ENCODE measurements at places on chromosomes 5 and 9.

GRCh38 chr5:14161825-14162556, 18.8 kb downstream of the TRIO start:
- no peak for DNase-seq

DNA sequence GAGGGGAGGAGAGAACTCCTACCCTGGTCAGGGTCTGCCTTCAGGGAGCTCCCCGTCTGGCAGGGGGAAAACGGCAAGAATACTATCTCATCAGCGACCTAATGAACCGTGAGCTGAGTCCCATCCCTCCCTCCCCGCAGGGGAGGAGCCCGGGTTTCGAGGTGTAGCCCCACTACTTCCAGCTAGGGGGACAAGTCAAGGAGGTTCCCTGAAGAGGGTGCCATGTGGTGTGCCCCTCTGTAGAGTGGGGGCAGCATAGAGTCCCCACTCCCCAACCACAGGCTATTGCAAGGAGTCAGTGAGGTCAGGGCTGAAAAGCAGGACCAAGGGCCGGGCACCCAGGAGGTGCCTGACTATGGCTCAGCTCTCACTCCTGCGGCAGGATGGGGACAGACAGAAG, 50.9 kb upstream of the RXRA start:
- no peak for DNase-seq

DNA sequence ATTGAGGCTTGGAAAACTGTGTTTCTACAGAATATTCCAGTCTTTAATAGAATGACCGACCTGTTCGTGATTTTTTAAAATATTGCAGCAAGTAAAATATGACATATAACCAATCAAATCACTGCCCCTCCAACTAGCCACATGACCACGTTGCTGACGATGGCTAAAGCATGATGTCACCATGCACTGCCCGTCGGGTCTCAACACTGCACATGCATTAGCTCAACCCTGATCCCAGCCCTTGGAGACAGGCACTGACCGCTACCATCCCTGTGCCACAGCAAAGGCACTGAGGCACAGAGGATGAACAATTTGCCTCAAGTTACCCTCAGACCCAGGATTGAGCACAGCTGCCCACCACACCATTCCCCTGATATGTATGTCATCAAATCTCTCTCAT, 13.5 kb downstream of the DDX31 start:
- DNase-seq = no peak

GRCh38 chr5:6492934-6493333, 44.3 kb downstream of the UBE2QL1 start:
- DNase-seq = no peak

DNA sequence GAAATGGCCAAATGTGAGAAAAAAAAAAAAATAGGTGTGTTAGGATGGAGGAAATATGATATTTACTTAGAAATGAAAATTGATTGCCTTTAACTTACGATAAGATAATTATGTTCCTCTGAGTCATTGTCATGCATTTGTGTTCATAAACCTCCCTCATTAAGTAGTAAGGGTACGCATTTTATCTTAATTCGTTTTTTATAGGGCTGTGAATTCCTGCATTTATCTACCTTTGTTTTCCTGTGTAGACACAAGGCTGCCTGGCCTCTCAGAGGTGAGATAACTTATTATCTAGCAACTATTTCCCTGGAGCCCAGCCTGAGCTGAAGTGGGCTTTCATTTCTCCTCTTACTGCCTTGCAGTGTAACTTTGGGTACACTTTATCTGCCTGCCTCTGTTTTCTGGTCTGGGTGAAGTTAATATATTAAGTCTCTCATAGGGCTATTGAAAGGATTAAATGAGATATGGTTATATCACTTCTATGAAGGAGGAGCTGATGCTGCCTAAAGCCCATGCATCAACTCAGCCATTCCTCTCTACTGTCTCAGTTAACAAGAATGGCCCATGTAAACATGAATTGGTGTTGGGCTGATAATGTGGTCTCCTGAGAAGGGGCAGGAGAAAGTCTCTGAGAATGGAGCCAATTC, 103.8 kb upstream of the KLF4 start:
- no peak for DNase-seq

GRCh38 chr5:9690751-9691150, 60.6 kb upstream of the TAS2R1 start:
- no peak for DNase-seq

All from suprapubic skin (tissue), 4 donors.